ENCODE measurements at places on chromosomes 4 and X. TPM values are rescaled to one million over a fixed set of nuclear protein-coding genes. Genes with fewer than 3 reads are reported as not detected.

DNA sequence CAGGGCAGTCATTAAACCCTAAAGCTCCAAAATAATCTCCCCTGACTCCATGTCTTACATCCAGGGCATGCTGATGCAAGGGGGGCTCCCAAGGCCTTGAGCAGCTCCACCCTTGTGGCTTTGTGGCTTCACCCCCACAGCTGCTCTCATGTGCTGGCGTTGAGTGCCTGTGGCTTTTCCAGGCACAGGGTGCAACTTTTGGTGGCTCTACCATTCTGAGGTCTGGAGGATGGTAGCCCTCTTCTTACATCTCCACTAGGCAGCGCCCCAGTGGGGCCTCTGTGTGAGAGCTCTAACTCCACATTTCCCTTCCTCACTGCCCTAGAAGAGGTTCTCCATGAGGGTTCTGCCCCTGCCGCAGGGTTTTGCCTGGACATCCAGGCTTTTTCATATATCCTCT, 35.1 kb downstream of the CFAP299 start:
- DNase-seq, result no peak

TGIF2LX gene
- total RNA-seq, result not detected

GRCh38 chr4:42945874-42946273, 53.4 kb downstream of the GRXCR1 start:
- no peak for DNase-seq

DNA sequence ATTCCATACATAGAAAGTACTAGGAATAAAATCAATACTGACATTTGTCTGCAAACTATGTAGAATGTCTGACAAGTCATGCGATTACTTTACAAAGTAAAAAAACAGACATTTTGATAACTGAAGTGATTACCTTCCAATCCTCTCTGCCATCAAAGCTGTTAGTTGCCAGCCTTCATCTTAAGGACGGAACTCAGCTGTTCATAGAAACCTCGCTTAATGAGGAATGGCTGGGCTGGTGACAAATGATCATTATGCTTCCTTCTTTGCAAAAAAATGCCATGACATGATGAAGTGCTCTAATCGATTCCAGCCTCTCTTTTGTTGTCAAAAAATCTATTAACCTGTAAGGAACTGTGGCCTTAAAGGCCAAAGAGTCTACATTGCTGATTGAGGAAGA, 1214.9 kb upstream of the IGFBP7 start:
- DNase-seq, result no peak

CENPVL1 gene
- not detected for total RNA-seq
